Ovary (tissue), 10 donors: ENCODE measurements at places on chromosomes 2 and 18.

- DNase-seq: no peak
Measured at GRCh38 chr2:24920809-24921441, 888 bp upstream of the ADCY3 start.

GRCh38 chr2:233063269-233063975 is 3.3 kb downstream of the INPP5D start:
- DNase-seq: no peak

DNA sequence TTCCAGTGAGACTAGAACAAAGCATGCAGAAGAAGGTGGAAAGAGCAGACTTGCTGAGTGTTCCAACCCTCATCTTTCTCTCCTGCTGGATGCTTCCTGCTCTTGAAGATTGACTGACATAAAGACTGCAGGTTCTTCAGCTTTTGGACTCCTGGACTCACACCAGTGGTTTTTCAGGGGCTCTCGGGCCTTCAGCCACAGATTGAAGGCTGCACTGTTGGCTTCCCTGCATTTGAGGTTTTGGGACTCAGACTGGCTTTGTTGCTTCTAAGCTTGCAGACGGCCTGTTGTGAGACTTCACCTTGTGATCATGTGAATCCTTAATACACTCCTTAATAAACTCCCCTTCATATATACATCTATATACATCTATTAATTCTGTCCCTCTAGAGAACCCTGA is 20.4 kb downstream of the VRK2 start:
- DNase-seq: no peak

DNA sequence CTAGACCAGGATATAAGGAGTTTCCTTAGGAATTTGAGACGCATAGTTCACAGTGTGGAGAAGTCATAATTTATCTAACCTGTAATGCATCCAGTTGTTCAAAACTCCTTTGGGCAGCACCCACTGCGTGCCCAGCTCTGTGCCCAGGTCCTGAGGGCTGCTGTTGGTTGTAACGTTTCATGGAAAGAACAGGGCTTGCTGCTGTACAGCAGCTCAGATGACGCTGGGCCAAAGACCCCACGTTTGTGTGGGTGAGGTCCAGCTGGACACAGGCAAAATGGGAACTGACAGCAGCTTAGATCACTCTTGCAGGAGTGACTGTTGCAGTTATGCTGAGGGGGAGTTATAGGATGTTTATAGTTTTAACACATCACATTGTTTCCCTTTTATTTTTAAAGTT is 30.0 kb upstream of the HS6ST1 start:
- DNase-seq: no peak

- DNase-seq: no peak
Measured at GRCh38 chr18:63980896-63981460, 11.1 kb downstream of the SERPINB8 start.

DNA sequence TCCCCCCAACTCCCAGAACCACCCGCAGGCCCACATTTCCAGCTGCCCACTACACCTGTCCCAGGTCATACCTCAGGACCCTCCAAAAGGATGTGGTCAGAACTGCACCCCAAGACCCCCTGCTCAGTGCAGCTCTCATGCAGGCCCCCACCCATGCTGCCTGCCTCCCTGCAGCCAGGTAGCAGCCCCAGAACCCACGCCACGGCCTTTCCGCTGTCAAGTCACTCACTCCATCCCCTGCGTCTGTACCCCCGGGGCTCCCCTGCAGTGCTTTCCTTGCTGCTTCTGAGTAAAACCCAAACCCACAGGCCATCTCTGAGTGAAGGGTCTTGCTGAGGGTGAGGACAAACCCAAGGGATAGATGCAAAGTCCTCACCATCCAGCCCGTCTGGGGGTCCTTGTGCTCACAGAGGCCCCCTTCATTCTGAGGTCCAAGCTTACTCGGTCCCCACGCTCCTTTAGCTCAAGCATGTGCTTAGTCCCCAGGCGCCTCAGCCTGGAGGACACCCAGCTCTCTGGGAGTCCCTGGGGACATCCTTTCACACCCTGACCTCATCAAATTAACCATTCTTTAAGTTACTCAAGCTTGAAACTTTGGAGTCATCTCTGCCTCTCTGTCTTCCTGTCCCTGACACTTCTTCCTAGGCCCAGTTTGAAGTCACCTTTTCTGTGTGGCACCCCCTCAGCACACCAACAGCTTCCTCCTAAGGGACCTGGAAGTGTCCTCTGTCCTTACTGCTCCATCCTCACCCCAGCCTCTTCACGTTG is 130.1 kb downstream of the SMAD7 start:
- peak; percentile 6 for DNase-seq

DNA sequence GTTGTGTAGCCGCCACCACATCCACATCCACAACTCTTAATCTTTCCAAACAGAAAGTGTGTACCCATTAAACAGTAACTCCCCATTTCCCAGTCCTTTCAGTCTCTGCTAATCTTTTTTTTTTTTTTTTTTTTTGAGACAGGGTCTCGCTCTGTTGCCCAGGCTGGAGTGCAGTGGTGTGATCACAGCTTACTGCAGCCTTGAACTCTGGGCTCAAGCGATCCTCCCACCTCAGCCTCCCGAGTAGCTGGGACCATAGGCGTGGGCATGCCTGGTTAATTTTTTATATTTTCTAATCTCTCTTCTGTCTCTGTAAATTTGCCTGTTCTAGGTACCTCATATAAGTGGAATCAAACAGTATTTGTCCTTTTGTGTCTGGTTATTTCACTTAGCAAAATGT is 3.6 kb downstream of the EIF2AK2 start:
- DNase-seq: no peak

GRCh38 chr2:210363261-210363660 is 48.3 kb upstream of the MYL1 start:
- DNase-seq: no peak

DNA sequence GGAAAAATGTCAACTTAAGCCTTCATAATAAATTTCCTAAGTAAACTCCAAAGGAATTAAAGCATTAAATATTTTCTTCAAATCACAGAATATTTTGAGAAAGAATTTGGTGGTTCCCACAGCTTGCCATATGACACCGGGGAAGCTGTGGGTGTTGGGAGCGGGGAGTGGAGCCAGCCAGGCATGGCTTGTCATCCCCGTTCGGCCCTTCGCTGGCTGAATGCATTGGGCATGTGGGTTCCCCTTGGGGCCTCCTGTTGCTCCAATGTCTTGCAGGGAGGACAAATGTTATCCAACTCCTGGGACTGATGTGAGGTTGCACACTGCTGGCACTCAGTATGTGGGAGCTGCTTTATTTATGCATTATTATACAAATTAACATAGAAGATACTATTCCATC is 18.6 kb downstream of the NGEF start:
- no peak for DNase-seq

- no peak for DNase-seq
Measured at GRCh38 chr2:33131749-33132148, 185.0 kb downstream of the LTBP1 start.

DNA sequence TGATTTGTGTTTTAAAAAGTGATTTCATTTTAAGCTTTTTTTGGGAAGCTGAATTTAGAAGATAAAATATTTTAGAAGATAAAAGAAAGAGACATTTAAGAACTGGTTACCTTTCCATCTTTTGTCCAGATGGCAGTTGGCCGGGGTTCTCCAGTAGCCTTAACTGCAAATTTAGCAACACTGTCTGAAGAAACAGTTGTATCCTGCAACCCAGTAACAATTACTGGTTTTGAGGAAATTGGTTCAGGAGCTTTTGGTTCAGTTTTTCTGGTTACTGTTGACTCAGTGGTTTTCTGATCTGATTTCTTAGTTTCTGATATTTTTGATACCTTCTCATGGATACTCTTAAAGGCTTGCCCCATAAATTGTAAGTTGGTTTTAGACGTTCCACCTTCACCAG is 49.9 kb downstream of the PLEKHA3 start:
- no peak for DNase-seq

DNA sequence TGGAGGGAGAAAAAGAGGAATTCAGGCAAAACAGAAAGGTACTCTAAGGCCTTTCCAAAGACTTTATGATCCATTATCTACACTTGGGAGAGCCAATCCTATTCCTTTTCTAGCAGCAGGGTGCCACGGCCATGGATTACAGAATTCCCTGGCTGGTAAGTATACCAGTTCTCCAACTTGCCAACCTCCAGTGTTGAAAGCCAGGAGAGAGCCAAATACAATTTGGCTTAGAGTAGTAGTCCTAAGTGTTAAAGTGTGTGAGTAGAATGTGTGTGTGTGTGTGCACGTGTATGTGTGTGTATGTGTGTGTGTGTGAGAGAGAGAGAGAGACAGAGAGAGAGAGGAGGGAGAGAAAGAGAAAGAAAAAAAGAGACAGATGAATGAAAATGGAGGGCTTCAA is 43.3 kb downstream of the WDPCP start:
- no peak for DNase-seq

DNA sequence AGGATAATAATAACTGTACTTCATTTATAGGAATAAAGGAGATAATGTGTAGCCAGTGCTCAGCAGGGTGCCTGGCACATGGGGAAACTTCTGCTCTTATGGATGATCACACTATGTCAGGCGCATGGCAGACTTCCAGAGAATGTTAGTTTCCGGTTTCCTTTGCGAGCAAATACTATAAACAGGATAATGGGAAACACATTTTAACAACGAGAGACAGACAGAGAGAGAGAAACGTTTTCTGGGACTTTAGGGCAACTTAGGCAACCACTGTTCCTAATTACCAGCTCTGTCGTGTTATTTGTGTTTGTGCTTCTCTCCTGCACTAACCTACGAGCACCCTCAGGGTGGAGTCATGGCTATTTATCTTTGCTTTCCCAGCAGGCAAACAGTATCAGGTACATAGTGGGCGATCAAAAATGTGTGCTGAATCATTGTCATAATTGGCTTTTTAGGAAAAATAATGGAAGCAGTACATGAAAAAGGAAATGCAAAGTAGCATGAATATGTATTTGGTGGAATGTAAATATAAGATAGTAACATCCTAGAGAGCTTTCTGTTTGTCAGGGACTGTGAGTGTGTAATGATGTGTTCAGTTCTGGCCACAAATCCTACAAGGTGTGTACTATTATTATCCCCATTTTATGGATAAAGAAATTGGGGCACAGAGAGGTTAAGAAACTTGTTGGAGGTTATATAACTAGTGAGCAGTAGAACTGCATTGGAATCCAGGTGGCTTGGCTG is 36.8 kb upstream of the IGFBP2 start:
- peak; percentile 39 for DNase-seq

GRCh38 chr2:24409171-24409570 is 48.8 kb upstream of the ITSN2 start:
- DNase-seq: no peak

DNA sequence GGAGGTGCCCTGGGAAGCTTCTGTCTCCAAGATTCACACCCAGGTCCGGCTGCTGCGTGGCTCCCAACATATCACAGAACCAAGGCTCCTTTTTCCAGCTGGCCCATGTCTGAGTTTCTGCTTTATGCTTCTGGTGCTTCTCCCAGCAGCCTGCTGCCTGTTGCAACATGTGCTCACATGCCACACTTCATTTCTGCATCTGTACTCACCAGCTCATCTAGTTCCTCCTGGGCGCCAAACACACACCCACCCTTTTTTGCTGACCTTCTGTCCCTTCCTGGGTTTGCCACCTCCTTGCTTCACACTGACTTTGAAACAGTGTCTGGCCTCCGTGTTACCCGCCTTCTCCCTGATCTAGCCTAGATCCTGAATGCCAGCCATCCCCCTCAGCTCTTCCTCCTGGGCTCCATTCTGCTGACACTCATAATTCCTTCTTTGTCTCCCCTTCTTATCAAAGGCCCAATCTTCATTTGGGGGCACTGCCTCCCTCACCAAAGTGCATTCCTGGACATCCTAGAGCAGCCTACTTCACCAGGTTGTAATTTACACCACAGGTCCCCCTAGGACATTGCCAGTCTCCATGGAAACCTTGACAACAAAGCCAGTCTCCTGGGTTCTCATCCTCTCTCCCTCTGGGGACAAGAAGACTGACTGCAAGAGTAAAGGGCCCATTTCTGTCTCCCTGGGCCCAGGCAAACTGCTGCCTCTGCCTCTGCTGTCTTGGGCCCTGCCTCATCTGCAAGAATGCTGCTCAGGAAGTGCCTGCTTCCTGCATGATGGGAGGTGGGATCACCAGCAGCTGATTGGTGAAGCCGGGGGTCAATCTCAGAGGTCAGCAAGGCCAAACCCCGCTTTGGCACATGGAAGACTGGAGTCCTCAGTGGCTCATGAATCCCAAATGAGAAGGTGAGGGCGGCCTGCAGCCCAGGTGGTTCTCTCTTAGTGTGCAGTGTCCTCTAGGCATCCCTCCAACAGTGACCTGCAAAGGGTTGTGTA is 13.9 kb upstream of the PROM2 start:
- DNase-seq: no peak

DNA sequence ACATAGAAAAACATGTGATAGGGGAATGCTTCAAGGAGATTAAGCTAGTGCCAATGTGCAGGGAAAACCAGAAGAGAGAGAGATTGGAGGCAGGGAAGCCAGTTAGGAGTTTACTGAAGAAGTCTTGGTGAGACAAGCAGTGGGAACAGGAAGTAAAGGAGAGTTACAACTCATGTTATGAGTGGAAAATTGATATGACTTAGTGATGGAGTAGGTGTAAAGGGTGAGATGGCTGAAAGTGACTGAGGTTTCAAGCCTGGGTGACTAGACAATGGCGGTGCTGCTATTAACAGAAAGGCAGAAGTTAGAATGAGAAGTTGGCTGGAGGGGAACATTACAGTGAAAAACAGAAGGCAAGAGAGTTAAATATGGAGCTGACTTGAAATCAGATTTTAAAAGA is 16.5 kb downstream of the DOK1 start:
- no peak for DNase-seq
